ENCODE measurements at places on chromosomes 12 and 14.

DNA sequence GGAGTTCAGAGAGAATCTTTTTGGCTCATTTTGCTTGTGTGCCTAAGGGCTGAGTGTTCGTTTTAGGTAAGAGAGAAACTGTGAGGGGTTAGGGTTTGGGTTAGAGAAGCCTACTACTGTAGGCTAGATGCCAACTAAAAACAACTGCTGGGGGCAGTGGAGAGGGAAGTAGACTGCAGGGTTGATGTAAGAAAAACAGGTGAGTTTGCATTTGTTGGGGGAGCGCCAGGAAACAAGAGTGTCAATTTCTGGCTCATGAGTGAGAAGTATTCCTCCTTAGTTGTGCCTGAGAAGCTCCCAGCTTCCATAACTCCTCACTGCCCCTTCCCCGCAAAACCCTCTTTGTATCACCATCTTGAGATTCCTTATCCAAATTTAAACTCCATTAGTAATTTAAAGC is 92.3 kb downstream of the DERA start:
- no peak for DNase-seq

DNA sequence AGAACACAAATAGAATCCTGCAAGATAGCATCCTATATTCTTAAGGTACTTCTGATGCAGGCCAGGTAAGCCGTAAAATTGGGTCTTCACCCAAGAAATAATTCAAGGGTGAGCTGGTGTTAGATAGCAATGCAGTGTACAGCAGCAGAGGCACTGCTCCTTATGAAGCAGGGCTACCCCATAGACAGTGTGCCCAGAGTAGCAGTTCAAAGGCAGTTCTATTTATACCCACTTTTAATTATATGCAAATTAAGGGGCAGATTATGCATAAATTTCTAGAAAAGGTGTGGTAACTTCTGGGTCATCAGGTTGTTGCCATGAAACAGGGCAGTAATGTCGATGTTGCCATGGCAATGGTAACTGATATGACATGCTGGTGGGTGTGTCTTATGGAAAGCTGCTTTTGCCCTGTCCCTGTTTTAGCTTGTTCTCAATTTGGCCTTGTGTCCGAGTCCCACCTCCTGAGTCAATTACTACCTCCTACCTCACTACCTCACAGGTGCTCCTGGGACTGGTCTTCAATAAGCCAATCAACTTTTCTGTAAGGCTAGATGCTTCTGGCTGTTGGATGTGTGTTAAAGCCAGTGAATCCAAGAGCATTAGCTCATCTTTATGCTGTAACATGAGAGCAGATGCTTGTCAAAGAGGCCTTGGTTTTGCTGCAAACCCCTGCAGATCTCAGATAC is 61.0 kb downstream of the PPM1A start:
- no peak for DNase-seq

DNA sequence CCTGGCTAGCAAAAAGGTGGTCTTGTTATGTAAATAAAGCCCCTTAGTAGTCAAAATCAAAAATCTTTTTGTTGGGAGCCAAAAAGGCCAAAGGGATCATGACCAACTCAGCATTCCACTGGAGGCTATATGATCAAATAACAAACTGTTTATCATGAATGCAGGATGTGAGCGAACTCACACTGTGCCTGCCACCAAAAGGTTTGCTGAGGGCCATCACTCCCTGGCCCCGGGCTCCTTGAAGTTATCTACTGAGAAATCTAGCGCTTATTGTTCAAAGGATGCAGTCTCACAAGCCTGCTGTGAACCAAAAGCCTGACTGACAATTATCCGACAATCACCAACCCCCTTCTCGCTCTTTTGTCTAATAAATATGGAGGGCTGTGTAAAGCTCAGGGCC is 107.2 kb upstream of the DDHD1 start:
- no peak for DNase-seq

DNA sequence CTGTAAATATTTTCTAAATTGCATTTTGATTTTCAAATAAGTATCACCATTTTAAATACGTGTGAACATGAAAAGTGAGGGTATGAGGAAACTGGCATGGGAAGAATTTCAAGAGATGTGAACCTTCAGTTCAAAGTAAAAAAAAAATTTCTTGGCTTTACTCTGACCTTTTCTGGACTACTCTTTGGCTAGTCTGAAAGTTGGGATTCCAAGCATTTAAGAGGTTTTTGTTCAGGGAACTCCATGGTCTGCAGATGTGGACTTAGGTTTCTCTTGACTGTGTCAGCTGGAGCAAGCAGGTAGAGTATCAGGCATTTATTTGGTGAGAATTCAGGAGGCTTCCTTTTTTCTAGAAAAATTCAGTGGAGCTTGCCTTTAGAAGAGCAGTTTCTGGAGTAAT is 311.6 kb downstream of the LRIG3 start:
- DNase-seq, result no peak

GRCh38 chr12:28851781-28852180 is 297.3 kb upstream of the FAR2 start:
- no peak for DNase-seq

Measured in kidney glomerular epithelial cell (primary cell).